ENCODE measurements at places on chromosomes 11 and 22.
A peak's percentile ranks its signal among the peaks of the same experiment; 100 is the strongest.

DNA sequence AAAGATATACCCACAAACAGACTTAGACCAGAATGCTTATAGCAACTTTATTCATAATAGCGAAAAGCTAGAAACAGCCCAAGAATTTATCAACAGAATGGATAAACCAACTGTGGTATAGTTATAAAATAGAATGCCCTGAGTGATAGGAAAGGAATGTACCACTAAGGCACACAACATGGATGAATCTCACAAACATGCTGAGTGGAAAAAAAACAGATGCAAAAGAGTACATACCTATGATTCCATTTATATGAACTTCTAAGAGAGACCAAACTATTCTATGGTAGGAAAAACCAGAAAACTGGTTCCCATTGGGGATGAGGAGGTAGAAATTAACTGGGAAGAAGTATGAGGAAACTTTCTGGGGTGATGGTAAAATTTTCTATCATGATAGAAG, 40.4 kb upstream of the GRIK4 start:
- no peak for DNase-seq

DNA sequence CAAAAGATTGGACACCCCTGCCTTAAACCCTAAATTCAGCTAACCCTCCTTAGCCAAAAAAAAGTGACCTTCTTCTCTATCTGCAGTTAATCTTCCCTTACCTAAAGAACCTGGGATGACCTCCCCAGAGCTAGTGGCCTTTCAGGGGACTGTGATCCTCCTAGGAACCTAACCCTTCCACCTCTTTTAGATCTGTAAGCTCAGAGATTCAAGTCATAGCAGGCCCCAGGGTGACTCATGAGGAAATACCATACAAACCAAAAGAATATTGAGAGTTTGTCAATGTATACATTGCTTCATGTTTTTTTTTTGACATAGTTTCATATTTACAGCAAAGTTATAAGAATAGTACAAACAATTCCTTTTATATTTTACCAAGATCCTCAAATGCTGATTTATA, 38.3 kb upstream of the CXCR5 start:
- DNase-seq: no peak

DNA sequence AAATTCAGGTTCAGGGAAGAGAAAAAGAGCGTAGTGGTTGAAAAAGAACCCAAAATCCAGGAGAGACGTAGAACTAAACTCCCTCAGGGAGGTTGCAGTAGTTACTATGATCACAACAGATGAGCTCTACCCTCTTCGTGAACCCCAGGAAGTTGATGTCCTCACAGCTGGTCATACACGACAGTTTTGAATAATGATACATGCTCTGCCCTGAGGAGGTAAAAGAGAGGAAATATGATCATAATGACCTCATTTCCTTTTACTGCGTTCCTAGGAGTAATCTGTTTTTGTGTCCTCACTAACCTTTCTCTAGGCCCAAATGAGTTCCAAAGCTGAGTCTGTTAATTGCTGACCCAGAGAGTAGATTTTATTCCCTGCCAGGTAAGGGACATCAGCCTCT, 1.3 kb downstream of the PATE2 start:
- DNase-seq: no peak

DNA sequence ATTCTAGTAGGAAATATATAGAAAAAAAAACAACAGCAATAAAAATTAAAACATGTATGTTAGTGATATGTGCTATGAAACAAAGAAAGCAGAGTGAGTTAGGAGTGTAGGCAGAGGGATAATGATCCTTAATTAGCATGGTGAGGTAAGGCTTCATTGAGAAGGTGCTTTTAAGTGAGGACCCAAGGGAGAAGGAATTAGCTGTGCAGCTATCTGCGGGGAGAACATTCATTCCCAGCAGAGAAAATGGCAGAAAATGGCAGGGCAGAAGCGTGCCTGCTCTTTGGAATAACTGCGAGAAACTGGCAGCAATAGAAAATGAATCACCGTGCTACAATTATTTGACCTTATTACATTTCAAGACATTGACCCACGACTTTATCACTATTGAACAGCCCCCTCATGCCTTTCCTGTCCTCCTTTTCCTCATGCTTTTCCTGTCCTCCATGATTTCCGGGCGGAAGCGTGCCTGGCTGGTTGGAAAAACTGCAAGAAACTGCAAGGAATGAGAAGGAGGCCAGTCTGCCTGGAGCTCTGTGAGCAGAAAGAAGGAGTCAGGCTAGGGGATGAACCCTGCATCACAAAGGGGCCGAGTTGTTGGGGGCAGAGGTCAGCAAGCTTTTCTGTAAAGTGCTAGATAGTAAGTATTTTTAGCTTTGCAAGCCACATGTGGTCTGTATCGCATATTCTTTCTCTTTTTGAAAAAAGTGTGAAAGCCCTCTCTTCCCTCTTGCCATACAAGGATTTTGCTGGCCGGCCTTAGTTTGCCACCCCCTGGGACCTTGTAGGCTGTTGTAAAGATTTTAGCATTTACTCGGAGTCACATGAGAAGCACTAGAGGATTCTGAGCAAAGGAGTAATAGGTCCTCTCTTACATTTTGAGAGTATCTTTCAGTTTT, 37.1 kb upstream of the SWAP70 start:
- DNase-seq: no peak

DNA sequence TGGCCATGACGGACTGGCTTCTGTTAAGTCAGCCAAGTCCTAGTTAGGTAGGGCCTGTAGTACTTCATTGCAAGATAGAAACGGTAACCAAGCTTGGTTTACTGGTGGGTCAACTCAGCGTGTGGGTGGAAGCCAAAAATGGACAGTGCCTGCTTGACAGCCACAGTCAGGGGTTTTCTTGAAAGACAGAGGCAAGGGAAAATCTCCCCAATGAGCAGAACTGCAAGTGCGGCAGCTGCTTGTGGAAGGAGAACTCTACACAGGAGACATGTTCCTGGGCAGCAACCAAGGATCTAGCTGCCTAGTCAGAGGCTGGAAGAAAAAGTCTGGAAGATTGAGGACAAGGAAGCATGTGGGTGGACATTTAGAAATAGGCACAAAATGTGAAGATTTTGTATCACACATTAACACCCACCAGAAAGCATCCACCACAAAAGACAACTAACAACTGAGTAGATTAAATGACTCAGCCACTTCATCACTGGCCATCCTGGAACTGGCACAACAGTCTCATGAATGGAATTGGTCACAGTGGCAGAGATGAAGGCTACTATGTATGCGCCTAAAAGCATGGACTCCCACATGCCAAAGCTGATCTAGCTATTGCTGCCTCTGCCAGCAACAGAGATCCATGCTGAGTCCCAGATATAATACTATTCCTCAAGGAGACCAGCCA, 40.9 kb upstream of the SCUBE2 start:
- peak; percentile 15 for DNase-seq

- DNase-seq: no peak
Measured at GRCh38 chr11:1737080-1737757, 13.2 kb downstream of the IFITM10 start.

DNA sequence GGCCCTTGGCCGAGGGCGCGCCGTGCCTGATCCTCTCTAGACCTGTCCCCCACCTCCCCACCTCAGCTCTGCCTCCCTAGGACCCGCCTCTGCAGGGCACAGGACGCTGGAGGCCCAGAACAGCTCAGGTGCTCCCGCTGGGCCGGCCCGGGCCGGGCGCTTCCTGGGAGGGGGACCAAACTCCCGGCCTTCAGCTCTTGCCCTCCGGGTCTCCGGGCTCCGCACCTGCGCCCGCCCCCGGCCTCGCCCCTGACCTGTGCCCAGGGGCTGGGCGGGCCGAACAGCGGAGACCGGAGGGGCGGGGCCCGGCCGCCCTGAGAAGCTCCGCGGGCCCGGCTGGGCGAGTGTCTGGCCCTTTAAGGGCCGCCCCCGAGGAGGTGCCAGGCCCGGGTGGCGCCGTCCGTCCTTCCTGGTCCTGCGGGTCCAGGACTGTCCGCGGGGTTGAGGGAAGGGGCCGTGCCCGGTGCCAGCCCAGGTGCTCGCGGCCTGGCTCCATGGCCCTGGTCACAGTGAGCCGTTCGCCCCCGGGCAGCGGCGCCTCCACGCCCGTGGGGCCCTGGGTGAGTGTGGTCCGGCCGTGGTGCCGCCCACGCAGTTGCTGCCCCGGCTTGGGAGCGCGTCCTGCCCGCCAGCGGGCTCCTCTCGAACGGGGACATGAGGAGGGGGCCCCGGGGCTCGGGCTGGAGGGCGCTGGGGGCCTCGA, at the start of gene SSH3:
Gene SSH3 (plus strand): TSS at position 399 of the 703 bp plus-strand sequence. CDS start 96 bp downstream, at position 495.
- peak; percentile 56 for DNase-seq

All from amygdala (tissue), 56 donors.